ENCODE measurements at places on chromosomes 13 and 19. TPM values are rescaled to one million over a fixed set of nuclear protein-coding genes. Genes with fewer than 3 reads are reported as not detected.
A peak's percentile ranks its signal among the peaks of the same experiment; 100 is the strongest.

DNA sequence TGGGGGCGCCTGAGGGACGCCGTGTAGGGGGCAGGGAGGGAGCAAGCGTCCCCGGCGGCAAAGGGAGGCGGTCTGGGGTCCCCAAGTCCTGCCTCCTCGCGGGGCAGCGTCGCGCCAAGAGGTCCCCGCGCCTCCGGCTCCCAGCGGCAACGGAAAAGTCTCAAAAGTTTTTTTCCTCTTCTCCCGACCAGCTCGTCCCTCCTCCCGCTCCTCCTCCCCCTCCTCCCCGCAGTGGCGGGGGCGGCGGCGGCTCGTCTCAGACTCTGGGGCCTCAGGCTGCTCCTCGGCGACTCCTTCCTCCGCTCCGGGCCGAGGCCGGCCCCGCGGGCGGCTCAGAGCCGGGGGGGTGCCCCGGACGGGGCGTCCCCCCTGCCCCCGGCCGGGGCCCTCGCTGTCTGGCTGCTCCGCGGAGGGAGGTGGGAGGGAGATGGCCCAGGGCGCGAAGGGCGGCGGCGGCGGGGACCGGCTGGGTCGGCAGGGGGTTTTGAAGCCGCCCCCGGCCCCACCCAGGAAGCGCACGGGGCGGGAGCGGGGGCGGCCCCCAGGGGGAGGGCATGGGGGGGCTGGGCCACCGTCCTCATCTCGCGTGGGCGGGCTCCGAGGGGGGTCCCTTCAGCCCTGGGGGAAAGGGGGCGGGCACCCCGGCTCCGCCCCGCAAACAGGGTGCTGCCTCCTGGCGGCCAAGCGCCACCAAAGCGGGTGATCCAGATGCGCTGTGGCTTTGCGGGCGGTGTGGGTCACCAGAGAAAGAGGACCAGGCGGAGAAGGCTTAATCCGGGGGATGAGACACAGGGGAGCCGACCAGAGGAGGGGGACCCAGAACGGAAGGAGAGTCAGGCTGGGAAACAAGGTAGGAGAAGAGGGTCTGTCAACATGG lies at the start of gene TGFB1:
Gene TGFB1 (minus strand): TSS at position 457 of the 877 bp plus-strand sequence. CDS start 878 bp downstream, outside the sequence.
- DNase-seq: peak; percentile 82

GRCh38 chr19:45773384-45773783 lies 4.3 kb upstream of the SIX5 start:
- DNase-seq: no peak

DNA sequence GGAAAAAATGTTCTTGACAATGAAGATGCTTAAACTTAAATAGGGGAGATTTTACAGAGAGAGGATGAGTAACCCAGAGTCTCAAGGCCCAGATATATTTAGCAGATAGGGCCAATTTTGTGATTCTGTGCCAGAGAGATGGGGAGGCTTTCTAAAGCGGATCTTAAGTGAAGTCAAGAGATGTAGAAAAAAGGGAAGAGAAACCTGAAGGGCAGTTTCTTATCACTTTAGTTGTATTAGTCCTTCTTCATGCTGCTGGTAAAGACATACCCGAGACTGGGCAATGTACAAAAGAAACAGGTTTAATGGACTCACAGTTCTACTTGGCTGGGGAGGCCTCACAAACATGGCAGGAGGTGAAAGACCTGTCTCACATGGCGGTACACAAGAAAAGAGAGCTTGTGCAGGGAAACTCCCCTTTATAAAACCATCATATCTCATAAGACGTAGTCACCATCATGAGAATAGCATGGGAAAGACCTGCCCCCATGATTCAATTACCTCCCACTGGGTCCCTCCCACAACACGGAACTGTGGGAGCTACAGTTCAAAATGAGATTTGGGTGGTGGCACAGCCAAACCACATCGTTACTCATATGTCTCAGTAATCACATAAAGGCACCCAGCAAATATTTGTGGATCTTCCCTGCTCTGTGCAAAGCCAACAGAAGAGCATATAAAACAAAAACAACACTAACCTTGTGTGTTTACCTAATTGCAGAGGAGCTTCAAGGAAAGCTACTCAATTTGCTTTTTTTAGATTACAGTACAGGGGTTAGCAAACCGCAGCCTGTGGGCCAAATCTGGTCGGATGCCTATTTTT lies 102.6 kb upstream of the MYCBP2 start:
- no peak for DNase-seq

DNA sequence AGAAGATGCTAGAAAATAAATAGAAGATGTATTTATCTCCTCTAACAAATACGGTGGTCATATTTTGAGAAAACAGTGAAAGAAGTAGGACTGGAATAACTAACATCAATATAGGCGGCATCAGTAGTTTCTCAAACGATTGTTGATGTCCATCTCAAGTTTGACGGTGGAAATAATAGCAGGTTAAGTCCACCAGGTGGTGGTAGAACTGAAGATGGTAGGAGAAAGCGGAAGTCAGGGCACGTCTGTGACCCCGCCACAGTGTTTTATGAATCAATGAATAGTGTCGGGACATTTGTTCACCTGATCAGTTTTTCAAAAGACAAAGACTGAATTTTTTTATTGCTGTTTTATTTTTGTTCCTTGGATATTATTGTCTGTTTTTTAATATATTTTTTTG lies 706.4 kb upstream of the SLC10A2 start:
- no peak for DNase-seq

DNA sequence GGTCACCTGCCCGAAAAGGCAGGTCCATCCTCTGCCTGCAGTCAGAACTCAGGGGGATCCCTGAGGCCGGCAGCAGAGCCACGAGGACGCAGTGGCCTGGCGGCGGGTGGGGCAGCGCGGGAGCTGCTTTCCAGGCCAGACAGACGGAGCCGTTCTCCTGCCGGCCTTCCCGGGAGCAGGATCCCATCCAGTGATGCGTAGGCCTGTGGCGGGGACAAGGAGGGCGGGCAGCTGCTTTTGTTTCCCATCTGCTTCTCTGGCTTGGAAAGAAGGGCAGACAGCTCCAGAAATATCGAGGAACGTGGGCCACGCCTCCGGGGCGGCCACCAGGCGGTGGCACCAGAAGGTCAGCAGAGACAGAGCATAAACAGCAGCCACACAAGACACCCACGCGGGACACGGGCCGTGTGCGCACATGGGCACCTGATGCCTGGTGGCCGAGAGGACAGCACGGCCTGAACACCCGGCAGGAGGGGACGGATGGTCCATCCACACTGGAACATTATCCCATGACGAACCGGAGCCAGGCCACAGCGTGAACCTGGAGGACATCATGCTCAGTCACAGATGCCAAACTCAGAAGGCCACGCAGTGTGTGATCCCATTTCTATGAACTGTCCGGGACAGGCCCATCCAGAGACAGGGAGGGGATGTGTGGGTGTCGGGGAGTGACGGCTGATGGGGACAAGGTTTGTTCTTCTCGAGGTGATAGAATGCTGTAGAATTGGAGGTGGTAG lies 13.9 kb upstream of the MKNK2 start:
- DNase-seq: peak; percentile 47

GRCh38 chr13:32165796-32166195 lies 134.2 kb downstream of the FRY start:
- no peak for DNase-seq

DNA sequence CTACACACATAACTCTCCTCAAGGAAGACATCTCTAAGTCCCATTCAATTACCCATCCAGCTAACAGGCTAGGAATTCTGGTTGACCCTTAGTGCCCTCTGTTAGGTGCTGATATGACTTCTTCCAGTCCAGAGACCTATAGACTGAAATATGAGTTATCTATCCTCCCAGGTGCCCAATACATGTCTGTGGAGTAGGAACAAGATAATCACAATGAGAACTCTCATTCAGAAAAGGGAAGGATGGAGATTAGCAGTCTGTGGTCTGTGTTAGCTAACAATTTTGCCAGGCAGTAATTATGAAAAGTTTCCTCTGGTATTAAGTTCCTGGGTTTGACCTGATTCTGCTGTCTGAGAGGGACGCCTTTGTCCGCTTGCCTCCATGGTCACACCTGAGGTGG lies 44.2 kb upstream of the SLAIN1 start:
- no peak for DNase-seq

- DNase-seq: no peak
These were observed 11.3 kb downstream of the RGCC start for GRCh38 chr13:41468631-41469030.

DNA sequence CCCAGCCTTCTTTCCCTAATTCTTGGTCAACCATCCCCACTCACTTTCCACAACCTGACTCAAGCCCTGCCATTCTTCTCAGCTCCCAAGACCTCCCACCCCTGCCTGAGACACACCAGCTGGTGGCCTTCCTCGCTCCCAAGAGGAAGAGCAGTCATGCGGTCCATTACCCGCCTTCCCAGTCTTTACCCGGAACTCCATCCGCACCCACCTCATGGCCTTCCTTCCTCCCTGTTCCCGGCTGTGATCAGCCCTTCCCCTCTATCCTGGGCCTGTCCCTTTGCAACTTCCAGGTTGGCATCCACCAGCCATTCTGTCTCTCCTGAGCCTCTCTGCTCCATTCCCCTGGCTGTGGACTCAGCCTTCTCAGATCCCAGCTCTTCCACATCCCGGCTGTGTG lies 18.6 kb upstream of the INSR start:
- no peak for DNase-seq

- DNase-seq: peak; percentile 48
These were observed 53.4 kb downstream of the PDS5B start for GRCh38 chr13:32639502-32640105.

- DNase-seq: no peak
These were observed 15.5 kb downstream of the KASH5 start for GRCh38 chr19:49403404-49404187.

DNA sequence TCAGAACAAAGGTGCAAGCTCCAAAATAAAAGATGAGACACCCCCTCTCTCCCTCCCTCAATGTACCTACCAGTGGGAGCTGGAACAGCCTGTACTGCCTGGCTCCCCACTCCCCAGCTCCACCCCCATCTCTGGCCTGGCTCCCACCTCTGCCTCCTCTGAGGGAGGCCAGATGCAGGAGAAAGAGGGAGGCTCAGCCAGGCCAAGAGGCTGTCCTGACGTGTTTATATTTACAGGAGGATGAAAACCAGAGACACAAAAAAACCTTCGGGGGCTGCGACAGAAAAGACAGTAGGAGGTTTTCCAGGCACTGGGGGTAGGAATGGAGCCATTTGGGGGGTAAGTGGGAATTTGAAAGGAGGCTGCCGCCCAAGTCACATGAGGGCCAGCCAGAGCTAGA lies 19.7 kb downstream of the ARHGEF18 start:
- DNase-seq: peak; percentile 27

DNA sequence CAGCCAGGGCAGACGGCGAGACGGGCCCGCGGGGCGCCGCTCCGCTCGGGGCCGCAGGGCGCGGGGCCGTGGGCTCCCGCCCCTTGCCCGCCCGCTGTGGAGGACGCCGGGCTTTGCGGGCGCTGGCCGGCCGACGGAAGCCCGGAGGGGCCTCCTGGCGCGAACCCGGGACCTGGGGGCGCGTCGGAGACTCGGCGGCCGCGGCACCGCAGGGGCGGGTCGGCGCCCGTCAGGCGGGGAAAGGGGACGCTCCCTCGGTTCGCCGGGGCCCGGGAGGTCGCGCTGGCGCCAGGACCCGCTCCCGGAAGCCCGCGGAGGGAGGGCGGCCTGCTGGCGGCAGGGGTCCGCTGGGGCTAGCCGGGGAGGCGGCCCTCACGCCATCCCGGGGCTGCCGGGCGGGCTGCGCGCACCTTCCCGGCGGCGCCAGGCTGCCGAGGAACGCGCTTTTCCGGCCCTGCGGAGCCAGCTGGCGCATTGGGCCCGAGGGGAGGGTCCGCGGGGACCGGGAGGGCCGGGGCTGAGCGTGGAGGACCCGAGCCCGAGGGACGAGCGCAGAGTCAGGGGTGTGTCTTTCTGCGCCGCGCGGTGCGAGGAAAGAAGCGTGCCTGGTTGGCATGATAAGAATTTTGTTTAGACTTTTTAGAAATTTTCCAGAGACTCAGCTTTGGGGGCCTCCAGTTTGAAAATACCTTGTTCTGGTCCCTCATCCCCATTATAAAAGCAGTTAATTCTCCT lies 511 bp downstream of the GARRE1 start:
- peak; percentile 41 for DNase-seq

Gene LAIR1
- total RNA-seq: 9.3 TPM

Gene TFDP1
- total RNA-seq: 112 TPM

DNA sequence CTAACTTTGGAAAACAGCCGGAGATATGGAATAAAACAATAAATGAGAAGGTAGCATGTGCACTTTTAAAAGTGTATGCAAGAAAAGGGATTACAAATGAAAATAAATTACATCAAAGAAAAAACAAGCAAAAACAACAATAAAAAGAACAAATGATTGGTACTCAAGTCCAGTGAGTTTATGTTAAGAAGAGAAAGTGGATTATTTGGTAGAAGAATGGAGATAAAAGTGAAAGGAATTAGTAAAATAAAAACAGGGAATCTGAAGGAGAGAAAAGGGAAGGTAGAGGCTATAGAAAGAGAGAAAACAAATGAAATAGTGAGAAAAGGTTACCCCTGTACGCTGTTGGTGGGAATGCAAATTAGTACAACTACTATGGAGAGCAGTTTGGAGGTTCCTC lies 28.6 kb upstream of the KLF12 start:
- no peak for DNase-seq

- no peak for DNase-seq
These were observed at the start of gene PCDH17 for GRCh38 chr13:57631596-57632275. PCDH17 (plus strand) TSS chr13:57631744; CDS start chr13:57632547, 803 bp downstream.

GRCh38 chr13:34344816-34345215 lies 526.9 kb downstream of the RFC3 start:
- DNase-seq: no peak

GRCh38 chr19:24062190-24062589 lies 24.8 kb upstream of the ZNF254 start:
- DNase-seq: no peak

GRCh38 chr19:34096020-34096915 lies 76.0 kb upstream of the LSM14A start:
- no peak for DNase-seq
